Common myeloid progenitor, CD34-positive (primary cell): ENCODE measurements at places on chromosomes 6 and 20.

DNA sequence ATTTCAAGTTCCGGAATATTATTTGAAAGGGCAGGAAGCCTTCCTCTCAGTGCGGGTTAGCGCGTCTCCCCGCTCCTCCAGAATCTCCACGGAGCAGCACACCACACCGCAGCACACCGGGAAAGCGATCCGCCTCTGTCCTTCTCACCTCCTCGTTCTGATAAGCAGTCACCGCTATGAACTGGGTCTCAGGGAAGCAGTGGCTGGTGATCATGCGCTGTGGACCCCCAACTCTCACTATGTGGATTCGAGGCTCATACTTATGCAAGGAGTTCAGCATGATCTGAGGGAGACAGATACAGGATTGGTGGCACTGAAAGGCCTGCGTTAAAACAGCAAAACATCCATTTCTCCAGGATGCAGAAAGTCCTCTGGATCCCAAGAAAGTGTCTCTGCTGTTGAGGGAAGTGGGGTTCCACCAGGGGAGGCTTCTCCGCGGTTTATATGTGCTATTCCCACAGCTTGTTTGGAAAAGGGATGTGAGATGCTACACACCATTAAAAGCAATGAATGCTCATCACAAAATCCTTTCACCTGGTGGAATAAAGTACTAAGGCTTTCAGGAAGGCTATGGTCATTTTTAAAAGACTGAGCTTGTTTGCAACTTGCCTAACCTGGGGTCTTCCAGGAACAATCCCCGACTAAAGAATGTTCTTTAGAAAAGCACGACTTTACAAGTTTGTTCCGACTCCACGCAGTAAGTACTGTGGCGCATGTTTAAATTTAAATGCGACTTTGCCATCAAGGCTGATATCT lies 1.9 kb downstream of the TBXT start:
- peak; percentile 6 for DNase-seq

GRCh38 chr6:42453654-42454427 lies 2.1 kb upstream of the TRERF1 start:
- DNase-seq = no peak

- no peak for DNase-seq
Observed at GRCh38 chr20:16601047-16601446, 27.8 kb upstream of the KIF16B start.

- no peak for DNase-seq
Observed at GRCh38 chr6:82260997-82261732, 13.6 kb upstream of the IBTK start.

GRCh38 chr6:137904822-137905617 lies 38.0 kb downstream of the TNFAIP3 start:
- DNase-seq = no peak

DNA sequence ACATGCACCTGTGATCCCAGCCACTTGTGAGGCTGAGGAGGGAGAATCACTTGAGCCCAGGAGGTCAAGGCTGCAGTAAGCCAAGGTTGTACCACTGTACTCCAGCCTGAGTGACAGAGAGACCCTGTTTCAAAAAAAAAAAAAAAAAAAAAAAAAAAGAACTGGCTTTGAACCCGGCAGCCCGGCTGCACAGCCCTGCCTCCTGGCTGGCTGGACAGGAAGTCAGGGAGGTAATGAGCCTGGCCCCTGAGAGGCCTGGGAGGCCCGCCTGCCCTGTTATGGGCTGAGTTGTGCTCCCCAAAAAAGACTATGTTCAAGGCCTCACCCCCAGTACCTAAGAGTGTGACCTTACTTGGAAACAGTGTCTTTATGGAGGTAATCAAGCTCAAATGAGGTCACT lies 65.6 kb downstream of the ABHD12 start:
- DNase-seq = no peak

DNA sequence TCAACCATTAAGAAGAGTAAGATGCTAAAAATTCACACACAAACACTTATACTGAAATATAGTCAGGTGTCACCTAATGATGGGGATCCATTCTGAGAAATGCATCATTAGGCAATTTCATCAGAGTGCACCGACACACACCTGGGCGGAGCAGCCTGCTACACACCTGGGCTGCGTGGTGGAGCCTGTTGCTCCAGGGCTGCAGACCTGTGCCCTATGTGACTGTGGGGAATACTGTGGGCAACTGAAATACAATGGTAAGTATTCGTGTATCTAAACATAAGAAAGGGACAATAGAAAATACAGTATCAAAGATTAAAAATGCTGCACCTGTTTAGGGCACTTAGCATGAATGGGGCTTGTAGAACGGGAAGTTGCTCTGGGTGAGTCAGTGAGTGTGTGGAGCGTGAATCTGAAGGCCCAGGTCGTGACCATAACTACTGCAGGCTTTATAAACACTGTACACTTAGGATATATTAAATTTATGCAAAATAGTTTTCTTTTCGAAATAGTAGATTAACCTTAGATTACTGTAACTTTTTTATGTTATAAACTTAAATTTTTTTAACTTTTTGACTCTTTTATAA lies 124.4 kb upstream of the AFDN start:
- DNase-seq = peak; percentile 59

GRCh38 chr6:123733180-123733579 lies 70.5 kb upstream of the NKAIN2 start:
- no peak for DNase-seq

GRCh38 chr6:139778106-139778505 lies 403.7 kb upstream of the CITED2 start:
- DNase-seq = no peak

- no peak for DNase-seq
Observed at GRCh38 chr6:34511214-34511914, 44.8 kb downstream of the SPDEF start.

DNA sequence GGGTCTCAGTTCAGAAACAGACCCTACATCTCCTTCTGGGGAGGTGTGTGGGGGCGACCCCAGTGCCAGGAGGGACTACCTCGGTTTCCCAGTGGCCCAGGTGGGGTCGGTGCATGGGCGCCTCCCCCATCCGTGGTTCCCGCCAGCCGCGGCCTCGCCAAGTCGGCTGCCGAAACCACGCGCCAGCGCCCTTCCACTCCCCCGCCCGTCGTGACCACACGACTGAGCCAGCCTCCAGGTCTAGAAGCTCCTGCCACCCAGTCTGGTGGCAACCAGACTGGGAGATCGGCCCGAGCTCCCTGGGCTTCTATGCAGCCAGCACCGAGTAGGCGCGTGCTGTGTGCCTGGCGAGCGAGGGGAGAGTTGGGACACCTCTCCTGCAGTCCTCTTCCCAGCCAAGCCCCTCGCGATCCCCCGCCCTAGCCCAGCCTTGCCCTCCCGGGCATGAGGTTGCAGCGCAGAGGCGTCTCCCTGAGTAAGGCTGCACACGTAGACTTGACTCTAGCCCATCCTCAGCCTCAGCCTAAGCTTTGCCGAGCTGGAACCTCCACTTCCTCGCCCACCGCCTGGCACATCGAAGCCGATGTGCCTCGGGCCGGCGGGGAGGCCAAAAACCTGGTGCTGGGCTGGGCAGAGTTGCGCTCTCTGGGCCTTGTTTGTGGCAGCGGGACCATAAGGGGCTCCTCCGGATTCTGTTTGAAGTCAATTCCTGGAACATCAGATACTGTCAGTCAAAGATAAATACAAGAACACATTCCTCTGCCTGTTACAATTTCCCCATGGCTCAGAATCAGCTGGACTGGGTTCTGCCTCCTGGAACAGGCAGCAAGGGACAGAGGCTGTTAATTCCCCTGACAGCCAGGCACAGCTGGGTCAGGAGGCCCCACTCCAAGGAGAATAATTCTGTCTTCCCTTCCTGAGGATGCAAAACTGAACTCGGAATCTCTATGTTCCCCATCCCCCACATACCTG lies 1.5 kb upstream of the CPNE5 start:
- DNase-seq = peak; percentile 61

DNA sequence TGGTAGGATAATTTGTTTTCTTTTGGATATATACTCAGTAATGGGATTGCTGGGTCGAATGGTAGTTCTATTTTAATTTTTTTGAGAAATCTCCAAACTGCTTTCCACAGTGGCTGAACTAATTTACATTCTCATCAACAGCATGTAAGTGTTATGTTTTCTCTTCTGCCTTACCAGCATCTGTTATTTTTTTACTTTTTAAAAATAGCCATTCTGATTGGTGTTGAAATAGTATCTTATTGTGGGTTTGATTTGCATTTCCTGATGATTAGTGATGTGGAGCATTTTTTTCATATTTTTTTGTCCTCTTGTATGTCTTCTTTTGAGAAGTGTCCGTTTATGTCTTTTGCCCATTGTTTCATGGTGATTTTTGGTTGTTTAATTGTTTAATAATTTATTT lies 11.9 kb downstream of the HINT3 start:
- DNase-seq = no peak

- no peak for DNase-seq
Observed at GRCh38 chr6:22826961-22827360, 257.6 kb downstream of the HDGFL1 start.

- DNase-seq = peak; percentile 41
Observed at GRCh38 chr6:43093436-43094289, 17.5 kb downstream of the PTK7 start.

DNA sequence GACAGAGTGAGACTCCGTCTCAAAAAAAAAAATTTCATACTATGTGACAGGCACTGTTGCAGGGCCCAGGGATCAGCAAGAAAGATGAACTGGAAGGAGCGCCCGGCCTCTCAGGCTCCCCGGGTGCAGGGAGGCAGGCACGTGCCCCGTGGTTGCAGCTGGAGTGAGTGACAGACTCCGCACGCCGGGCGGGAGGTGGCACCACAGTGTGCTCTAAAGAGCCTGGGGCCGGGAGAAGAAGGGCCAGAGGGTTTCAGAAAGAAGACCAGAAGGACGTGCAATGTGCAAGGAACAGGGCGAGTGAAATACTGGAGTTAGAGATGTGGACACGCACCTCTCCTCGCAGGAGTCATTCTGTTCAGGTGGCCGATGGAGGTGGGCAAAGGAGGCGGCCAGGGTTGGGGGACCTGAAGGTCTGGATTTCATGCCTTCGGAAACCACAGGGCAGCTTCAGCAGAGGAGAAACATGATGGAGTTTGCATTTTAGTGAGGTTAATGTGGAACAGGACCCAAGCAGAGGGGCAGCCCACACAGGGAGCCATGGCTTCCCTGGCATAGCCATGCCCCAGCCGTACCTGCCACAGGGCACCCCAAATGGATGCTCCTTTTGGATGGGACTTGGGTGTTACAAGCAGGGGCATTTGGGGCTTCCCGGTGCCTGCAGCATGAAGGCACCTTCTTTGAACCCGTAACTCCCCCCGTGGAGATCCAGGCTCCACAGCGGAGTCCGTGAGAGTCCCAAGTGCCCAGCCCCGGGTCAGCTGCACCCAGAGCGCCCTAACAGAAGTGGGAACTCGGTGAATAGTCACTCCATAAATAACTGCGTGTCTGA lies 226.2 kb downstream of the ERMARD start:
- no peak for DNase-seq

DNA sequence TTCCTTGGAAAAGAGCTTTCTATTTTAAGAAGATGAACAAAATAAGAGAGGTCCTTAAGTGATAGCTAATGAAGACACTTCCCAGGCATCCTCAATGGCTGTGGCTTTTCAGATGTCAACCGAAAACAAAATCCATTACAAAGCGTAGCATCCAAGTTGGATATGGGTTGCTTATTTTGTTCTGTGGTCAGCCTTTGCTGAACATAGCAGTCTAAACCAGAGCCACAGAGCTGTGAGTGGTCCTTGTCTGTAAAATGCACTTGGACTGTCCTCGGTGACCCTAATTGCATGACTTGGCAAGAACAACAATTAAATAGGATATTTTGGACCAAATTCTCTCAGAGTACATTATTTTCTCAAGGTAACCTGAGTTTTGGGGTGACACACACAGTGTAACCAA lies 10.4 kb upstream of the BFSP1 start:
- DNase-seq = no peak

- no peak for DNase-seq
Observed at GRCh38 chr6:157732007-157732406, 91.0 kb upstream of the SNX9 start.

- no peak for DNase-seq
Observed at GRCh38 chr6:39696986-39697788, 28.0 kb downstream of the KIF6 start.

DNA sequence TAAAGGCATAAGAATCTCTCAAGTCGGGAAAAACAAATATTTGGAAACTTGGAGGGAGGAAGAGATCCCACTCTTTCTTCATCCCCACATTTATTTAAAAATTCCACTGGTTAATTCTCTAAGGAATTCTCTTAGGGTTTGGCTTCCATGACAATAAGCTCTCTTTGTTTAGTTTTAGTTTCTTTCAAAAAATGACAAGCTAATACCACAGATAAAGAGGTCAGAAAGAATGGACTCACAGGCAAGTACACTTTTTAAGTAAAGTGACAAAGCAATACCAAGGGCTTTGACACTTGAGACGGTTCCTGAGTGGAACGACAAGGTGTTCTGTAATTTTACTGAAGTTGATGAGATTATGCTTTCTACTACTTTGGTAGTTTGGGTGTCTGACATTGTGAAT lies 872.1 kb downstream of the PHF3 start:
- no peak for DNase-seq

DNA sequence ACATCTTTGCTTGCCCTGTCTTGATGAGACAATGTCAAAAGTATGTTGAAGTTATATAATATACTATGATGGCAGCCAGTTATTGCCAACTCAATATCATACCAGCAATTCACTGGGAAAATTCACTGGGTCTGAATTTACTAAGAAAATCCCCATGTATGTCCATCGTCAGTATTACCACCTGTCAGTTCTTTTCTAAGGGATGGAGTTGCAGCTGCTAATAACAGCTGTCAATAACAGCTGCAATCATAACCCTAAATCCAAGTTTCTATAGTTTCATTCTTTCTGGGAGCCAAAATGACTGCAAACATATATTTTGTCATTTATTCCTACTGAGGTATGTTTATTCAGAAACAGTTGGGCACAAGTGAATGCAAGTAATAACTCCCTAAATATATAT lies 132.6 kb upstream of the RIN2 start:
- no peak for DNase-seq

GRCh38 chr6:107879941-107880340 lies 55.8 kb upstream of the SCML4 start:
- DNase-seq = no peak

GRCh38 chr20:38811769-38812168 lies 6.3 kb downstream of the PPP1R16B start:
- DNase-seq = no peak

GRCh38 chr20:19115581-19115980 lies 96.9 kb upstream of the SLC24A3 start:
- DNase-seq = no peak

DNA sequence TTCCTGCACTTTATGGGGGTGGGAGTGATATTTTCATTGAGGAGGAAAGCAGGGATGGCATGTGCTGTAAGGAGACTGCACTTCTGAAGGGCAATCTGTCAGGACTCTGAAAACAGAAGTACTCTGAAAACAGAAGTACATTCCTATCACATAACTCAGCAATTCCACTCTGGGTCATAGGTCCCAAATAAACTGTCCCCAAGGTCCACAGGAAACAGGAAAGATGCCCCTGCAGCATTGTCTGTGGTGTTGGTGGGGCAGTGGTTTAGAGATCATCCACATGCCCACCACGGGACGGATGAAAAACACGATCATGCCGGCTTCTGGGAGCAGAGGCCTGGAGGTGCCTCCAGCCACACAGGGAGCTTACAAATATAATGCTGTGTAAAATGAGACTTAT lies 150.3 kb downstream of the OTOR start:
- DNase-seq = no peak
